Kasumi-1 (cell line): ENCODE measurements at places on chromosomes 2 and 18.

DNA sequence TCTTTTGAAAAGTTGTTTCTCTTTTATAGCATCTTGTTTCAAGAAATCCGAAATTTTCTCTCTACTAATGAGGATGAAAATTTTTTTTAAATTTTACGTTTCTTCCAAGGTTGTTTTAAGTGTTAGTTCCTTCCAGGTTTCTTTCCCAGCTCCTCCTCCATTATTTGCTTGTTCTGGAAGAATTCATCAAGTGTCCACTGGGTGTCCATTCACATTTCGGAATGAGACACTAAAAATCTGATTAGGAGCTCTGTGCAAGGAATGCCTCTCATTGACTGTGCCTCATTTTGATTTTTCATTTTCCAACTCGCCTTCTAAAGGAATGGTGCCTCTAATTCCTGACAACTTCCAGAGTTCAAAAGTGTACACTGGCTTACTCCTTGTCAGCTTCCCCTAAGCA lies 6.1 kb downstream of the SP100 start:
- no peak for DNase-seq

DNA sequence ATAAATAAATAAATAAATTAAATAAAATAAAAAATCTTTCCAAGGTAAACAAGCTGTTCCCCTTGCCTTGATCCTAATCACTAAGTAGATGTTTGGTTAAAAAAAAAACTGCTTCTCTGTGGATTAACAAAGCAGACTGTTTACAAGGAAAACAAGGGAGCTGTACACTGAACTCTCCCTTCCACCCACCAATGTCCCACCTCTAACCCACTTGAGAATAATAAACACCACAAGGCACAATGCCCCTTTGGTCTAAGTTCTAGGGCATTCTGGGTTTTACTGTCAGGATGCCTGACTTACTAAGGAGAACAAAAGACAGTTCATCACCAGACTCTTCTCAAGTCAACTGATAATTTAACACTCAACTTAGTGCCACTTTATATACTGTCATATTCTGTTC lies 83.5 kb downstream of the NCKAP1 start:
- no peak for DNase-seq

DNA sequence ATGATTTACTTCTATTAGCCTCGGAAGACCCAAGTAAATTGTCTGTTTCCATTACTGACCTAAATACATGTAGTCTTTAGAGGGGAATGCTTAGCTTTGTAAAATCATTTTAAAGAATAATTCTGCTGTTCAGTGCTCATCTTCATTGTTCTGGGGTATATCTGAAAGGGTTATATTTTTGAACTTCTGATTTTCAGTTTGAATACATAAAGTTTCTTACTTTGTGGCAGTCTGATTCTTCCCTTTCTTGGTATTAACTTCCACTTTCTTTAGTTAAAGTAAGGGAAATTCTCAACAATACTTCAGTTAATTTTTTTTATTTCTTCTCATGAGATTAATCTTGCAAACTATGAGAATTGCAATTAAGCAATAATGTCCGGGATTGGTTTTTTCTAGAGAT lies 148.4 kb downstream of the DOCK10 start:
- no peak for DNase-seq

- no peak for DNase-seq
Measured at GRCh38 chr2:28976584-28976983, 4.5 kb upstream of the TOGARAM2 start.

DNA sequence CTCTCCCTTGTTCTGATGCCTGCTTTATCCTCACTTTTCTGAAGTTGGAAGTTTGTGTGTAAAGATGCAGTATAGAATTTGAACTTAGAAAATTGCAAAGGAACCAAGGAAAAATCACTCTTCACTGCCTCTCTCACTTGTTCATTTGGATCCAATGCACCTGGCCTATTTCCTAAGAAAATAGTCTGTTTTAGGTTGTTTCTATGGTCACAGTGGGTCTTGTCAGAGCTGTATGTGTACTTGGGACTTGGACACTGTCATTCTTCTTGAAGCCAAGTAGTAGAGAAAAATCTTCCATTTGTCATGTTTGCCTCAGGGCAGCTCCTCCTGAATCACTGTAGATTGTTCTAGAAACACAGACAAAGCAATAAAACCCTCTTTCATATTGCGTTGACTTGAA lies 80.3 kb upstream of the SESTD1 start:
- no peak for DNase-seq
